ENCODE measurements at places on chromosomes 13 and 19.

DNA sequence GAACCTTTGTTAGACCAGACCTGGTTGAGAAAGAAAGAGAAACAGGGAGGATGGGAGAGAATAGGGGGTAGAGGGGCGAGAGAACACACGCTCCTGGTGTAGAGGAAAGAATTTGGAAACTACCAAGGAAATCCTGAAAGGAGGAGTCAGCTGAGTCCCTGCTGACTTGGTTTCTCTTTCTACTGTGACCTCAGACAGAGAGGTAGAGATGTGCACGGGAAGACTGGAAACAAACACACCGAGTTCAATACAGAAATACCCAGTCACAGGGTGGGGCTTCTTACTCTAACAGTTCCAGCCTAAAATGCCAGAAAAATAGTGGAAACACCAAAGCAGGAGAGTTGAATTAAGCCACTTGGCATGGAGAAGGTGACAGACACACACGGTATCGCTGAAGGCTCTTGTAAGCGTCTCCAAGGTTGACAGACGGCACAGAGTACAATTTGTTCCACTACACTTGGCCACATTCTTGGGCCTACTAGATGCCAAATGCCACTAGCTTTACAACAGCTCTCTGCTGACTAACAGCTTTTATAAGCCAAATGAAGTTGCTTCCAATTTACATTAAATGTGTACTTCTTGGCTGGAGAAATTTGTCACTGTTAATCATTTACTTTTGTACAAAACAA lies 28.1 kb downstream of the LATS2 start:
- DNase-seq: no peak

DNA sequence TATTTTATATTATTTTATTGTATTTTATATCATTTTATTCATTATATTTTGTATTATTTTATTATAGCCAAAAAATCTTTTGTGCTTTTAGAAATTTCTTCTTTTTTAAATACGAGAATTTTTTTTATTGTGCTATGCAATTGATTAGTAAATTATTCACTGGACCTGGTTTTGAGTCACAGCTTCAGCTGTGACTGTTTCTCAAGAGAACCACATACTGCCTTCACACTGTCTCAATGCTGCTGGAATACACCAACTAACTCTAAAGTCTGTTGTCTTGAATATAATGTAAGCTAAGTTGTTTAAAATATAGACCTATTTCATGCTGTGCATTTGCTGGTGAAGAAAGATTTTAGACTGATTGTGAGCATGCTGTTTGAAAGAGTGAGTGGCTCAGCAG lies 423.6 kb downstream of the NDFIP2 start:
- DNase-seq: no peak

GRCh38 chr13:79458436-79458835 lies 22.5 kb upstream of the NDFIP2 start:
- DNase-seq: no peak

- no peak for DNase-seq
These were observed 31.1 kb downstream of the OPA3 start for GRCh38 chr19:45553464-45553863.

DNA sequence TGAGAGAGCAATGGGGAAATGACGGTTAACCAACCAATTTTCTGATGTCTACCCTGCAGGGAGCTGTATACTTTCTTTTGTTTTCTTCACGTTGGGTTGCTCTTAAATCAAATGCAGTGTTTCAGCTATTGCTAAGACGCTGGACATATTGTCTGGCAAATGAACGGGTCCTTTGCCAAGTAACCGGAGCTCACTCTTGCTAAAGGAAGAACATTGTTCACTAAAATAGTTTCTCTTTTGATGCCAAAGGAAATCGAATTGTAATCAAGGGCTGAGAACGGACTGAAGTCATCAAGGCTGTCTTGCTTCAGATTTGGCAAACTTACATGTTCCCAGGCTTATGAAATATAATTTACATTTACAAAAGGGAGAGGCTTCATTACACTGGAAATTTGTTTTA lies 142.3 kb upstream of the ARGLU1 start:
- no peak for DNase-seq

- peak; percentile 28 for DNase-seq
These were observed 2.2 kb downstream of the CCDC122 start for GRCh38 chr13:43877326-43877725.

GRCh38 chr13:84873951-84874350 lies 925.3 kb downstream of the SLITRK6 start:
- DNase-seq: no peak

GRCh38 chr13:41917641-41918040 lies 43.3 kb downstream of the VWA8 start:
- DNase-seq: no peak

DNA sequence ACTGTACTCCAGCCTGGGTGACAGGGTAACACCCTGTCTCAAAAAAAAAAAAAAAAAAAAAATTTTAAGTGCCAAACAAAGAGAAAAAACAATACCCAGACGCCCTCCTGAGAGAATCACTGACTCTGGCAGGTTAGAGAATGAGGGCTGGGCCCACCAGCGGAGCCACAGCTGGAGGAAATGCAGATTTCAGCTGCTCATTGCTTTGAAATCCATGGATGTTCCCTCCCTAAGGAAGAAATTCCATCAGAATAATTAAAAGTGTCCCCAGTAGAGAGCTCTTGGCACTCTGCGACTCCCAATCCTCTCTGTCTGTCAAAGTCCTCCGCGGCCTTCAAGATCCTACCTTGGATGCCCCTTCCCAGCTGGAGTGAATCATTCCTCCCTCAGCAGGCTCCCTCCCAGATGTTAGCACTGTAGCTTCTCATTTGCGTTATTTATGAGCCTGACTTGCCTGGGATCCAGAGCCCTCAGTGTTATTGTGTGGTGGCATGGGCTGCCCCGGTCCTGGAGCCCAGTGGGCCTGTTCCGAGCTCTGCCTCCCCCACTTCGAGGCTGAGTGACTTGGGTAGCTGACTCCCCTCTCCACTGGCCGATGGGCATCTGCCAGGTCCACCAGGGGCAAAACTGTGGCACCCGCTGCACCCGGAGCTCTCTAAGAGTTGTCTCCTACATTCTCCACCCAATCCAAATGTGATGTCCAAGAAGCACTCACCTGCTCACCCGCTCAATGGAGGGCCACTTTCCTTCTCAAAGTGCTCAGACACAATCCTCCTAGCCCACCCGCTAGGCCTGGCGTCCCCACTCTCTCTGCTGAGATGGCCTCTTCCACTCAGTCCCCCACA lies 47.0 kb downstream of the SERP2 start:
- no peak for DNase-seq

All from SK-N-MC (cell line).